ENCODE measurements at places on chromosomes 2 and 18.

- no peak for DNase-seq
Observed at GRCh38 chr2:99775585-99775984, 285.8 kb upstream of the REV1 start.

DNA sequence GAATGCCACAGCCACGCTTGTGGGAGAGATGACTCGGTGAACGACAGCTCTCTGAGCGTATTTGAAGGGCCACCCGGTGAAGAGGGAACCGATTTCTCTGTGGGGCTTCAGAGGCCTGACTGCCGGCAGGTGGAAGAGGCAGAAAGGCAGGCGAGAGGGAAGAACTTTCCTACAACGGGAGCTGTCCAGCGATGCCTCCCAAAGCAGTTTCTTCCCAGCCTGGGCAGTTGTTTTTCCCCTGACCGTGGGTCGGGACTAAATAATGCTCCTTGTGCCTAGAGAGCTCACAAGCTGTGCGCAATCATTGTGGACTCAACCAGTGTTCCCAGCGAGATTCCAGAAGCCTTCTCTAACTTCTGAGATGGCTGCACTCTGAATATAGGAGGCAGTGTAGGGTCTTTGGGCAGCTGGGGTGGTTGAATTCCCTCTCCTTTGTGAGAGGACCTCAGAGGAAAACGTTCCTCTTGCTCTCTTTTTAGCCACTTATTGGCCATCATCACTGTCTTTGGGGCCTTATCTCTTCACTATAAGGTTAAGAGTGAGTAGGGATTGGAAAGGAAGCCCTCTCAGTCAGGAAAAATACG lies 710 bp downstream of the SEC11C start:
- no peak for DNase-seq

- DNase-seq, result no peak
Observed at GRCh38 chr2:148568597-148568996, 76.0 kb upstream of the EPC2 start.

DNA sequence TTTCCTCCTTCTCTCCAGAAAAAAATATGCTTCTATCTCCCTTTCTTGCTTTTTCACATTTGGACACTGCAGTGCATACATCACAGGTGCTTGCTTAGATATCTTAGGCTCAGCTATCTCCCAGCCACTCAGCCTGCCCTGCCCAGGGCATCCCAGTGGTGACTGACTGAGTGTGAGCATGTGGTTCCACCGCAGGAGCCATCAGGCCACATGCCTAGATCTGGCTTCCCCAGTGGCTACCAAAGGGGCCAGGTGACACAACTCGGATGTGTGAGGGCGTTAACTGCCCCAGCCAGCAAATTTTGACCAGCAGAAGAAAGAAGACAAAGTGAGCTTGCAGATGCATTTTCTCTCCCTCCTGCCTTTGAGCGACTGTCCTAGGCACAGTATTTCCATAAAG lies 25.5 kb downstream of the SP5 start:
- no peak for DNase-seq

DNA sequence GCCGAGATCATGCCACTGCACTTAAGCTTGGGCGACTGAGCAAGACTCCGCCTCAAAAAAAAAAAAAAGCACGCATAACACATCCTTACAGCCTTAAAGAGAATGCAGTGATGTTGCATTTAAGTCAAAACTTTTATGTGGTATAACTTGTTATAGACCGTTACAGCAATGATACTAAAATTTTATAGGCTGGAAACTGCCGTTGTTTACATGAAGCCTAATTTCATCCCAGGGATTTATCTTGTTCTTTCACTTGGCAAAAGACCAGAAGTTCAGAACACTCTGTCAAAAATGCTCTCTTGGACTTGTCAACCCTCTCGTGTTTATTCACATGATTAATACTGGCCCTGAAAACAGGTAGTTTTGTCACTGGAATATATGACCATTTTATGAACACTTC lies 7.4 kb downstream of the GNAL start:
- DNase-seq, result no peak

DNA sequence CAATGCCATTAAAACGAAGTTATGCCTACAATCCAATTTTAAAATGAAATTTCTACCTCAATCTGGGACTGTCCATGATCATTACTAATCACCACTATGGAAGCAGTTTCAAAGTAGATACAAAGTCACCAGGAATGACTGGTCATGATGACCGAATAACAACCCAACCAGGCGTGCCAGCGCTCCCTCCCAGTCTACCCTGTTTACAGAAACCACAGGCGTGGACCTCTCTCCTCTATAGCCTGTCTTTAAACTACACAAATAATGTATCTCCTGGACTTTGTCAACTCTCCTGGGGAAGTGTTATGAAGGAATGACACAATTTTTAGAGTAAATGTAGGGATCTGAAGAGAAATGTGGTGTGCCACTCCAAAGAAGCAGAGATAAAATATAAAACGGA lies 150.2 kb downstream of the SRBD1 start:
- DNase-seq, result no peak

GRCh38 chr2:176096243-176096985 lies 3.2 kb upstream of the HOXD12 start:
- DNase-seq, result no peak

DNA sequence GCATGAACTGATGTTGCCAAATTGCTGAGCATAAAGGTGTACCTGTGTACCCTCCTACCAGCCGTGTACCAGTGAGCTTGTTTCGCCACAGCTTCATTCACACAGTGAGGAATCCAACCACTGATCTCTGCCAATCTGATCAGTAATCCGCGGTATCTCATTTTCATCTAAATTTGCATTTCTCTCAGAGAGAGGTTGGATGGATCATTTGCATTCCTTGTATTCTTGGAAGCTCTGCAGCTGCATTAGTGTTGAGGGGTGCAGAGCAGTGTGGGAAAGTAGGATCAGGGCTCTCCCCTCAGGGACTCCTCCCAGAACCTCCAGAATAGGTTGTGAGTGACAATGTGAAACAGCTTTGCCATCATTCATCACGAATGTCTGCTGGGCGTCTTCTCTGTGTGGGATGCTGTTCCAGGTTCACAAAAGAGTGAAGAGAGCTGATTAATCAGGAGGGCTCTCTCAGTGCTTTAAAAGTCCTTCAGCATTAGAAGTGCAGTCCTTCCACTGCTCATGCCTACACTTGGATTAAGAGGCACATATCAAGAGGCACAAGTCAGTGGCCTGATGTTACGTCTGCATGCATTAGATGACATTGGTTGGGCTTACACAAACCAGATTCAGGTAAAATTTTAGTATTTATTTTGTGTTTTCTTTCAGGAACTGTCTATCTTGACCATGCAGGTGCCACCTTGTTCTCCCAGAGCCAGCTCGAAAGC lies 7.5 kb downstream of the MOCOS start:
- DNase-seq, result no peak

GRCh38 chr2:145597006-145597405 lies 1077.1 kb upstream of the ZEB2 start:
- no peak for DNase-seq

GRCh38 chr2:197134206-197134605 lies 176.4 kb downstream of the ANKRD44 start:
- DNase-seq, result no peak

GRCh38 chr2:222272446-222273015 lies 26.3 kb downstream of the PAX3 start:
- no peak for DNase-seq

GRCh38 chr2:173223871-173224270 lies 130.8 kb upstream of the CDCA7 start:
- DNase-seq, result no peak

- DNase-seq, result no peak
Observed at GRCh38 chr2:134120406-134120732, 133.5 kb upstream of the MGAT5 start.

- DNase-seq, result no peak
Observed at GRCh38 chr18:62437235-62438017, 85.4 kb upstream of the ZCCHC2 start.

- no peak for DNase-seq
Observed at GRCh38 chr18:22346401-22346952, 71.2 kb downstream of the CTAGE1 start.

DNA sequence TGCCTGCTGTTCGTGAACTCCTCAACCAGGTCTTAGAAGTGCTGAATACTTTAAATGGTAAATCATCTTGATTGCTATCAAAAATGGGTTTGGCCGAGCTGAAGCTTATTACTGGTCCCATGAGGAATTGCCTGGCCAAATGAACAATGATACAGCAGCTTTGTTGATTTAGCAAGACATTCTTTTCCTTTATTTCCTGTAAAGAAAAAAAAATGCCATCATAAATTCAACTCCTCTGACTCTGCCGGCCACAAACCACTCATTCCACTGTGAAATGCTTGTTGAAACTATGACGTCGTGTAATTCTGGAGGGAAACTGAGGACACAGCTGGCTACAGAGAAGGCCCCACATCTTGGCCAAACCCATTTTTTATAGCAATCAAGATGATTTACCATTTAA lies 74.2 kb upstream of the ID2 start:
- DNase-seq, result no peak

DNA sequence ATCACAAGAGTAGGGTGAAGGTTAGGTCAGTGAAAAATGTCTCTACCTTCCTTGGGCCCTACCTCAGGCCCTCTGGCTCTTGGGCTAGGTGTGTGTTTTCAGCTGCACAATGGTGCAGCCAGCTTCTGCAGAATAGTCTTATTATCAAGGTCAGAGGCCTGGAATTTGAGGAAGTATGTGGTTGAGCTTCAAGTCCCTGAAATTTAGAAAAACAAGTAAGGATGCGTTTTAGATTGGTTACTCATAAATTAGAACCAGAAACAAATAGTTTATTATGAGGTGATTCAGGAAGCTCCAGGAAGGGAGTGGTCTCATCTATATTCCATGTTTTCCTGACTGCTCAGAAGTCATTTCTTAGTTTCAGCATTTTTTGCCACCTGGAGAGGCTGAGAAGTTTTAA lies 204.2 kb upstream of the CELF4 start:
- DNase-seq, result no peak

GRCh38 chr18:41128545-41128944 lies 826.5 kb upstream of the PIK3C3 start:
- no peak for DNase-seq

GRCh38 chr2:237210297-237210696 lies 124.6 kb downstream of the COPS8 start:
- DNase-seq, result no peak

DNA sequence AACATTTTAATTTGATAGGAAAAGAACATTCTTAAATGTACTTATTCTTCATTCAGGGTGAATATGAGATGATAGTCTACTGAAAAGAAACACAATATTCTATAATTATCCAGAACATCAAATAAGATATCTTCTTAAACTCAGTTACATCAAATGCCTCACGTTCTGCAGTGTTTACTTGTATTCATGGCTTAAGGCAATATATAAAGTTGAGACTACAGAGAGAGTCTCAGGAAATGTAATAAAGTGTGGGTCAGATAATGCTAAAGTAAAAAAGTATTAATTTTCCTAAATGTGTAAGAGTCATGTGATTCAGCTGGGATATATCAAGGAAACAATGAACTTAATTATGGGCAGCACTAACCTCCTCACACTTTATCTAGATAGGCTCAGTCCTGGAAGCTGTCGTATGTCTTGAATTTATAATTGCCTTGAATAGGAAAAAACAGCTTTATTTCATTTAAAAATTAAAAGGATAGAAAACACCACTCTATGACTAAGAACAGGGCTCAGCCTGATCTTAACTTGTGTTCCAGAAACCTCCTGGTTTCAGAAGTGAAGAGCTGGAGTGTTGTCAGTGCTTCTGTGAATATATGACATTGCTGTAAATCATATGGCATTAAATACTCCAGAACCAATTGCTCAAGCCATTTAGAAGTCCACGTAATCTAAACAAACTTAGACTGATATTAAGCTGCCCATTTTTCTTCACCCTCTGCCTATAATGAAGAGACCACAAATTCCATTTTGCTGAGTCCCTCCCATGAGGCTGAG lies 240.2 kb downstream of the FSIP2 start:
- no peak for DNase-seq

GRCh38 chr2:181787310-181788048 lies 104.1 kb upstream of the ITPRID2 start:
- no peak for DNase-seq

GRCh38 chr2:105379741-105380186 lies 19.1 kb downstream of the FHL2 start:
- DNase-seq, result no peak
